ENCODE measurements at places on chromosomes 7 and 10. TPM values are rescaled to one million over a fixed set of nuclear protein-coding genes. Genes with fewer than 3 reads are reported as not detected.

Gene CPA2
- 0.09 TPM for total RNA-seq

Gene FKBP6
- total RNA-seq, result not detected

Gene CYP3A7
- not detected for total RNA-seq

Gene ZNF425
- total RNA-seq, result 0.97 TPM

Gene ZPBP
- not detected for total RNA-seq

Gene HABP2
- total RNA-seq, result 0.07 TPM

Gene ACTA2
- 17.4 TPM for total RNA-seq

Gene NME8
- total RNA-seq, result not detected

Gene PPP1R3C
- total RNA-seq, result 20.4 TPM

Gene KIF11
- 34.8 TPM for total RNA-seq

Gene AMPH
- total RNA-seq, result 0.09 TPM

Gene CPXM2
- not detected for total RNA-seq

Gene CYP2C19
- total RNA-seq, result not detected

Gene HOXA11
- 0.77 TPM for total RNA-seq

Gene TMEM213
- total RNA-seq, result not detected

Gene BRAT1
- 39.4 TPM for total RNA-seq

Gene PIK3AP1
- 0.67 TPM for total RNA-seq

Gene CFAP69
- total RNA-seq, result 2.5 TPM

Gene GPR15LG
- not detected for total RNA-seq

Gene EN2
- total RNA-seq, result 1.0 TPM

Gene TYW1B
- total RNA-seq, result 2.8 TPM

Gene FAM131B
- 0.49 TPM for total RNA-seq

Gene TCAF2
- 0.41 TPM for total RNA-seq

Gene DRGX
- total RNA-seq, result 0.09 TPM

Gene ADGRA1
- 0.09 TPM for total RNA-seq

Gene NEBL
- total RNA-seq, result 6.4 TPM

Gene PILRA
- 3.8 TPM for total RNA-seq

Gene VSTM4
- 0.35 TPM for total RNA-seq

Gene STAG3
- total RNA-seq, result 0.22 TPM

Gene DDX21
- total RNA-seq, result 130 TPM

Gene DOCK1
- 26.3 TPM for total RNA-seq

Gene CNNM1
- total RNA-seq, result 22.7 TPM

Gene COL28A1
- total RNA-seq, result 0.53 TPM

Gene LGI1
- total RNA-seq, result not detected

Gene PYROXD2
- total RNA-seq, result 4.5 TPM

Gene TMEM243
- total RNA-seq, result 27.4 TPM

Gene IFIT1B
- not detected for total RNA-seq

Gene HEPACAM2
- not detected for total RNA-seq

Gene GDF2
- not detected for total RNA-seq

Gene GPER1
- total RNA-seq, result 0.78 TPM

Gene EVX1
- not detected for total RNA-seq

Gene LRRC18
- not detected for total RNA-seq

Gene BICC1
- 20.6 TPM for total RNA-seq

Gene GIMAP1
- not detected for total RNA-seq

Gene CFAP46
- total RNA-seq, result 1.4 TPM

Gene HMX2
- total RNA-seq, result 0.13 TPM

Gene STEAP1B
- total RNA-seq, result 0.13 TPM

Gene GAD2
- not detected for total RNA-seq

Gene HOXA10
- total RNA-seq, result 6.8 TPM

Gene NYAP1
- 2.3 TPM for total RNA-seq

Gene CAV1
- total RNA-seq, result 487 TPM

Gene TMEM26
- total RNA-seq, result 0.07 TPM

Gene KIAA1217
- total RNA-seq, result 2.1 TPM

Gene C10orf67
- total RNA-seq, result 0.17 TPM

Gene PODXL
- total RNA-seq, result 47.9 TPM

Gene FAM25C
- not detected for total RNA-seq

Gene HKDC1
- total RNA-seq, result 15.2 TPM

Gene GNB2
- 168 TPM for total RNA-seq

All from A549 treated with CORT108297 at 1 μM for 4 hours (cell line).